ENCODE measurements at places on chromosomes 2 and 18.

DNA sequence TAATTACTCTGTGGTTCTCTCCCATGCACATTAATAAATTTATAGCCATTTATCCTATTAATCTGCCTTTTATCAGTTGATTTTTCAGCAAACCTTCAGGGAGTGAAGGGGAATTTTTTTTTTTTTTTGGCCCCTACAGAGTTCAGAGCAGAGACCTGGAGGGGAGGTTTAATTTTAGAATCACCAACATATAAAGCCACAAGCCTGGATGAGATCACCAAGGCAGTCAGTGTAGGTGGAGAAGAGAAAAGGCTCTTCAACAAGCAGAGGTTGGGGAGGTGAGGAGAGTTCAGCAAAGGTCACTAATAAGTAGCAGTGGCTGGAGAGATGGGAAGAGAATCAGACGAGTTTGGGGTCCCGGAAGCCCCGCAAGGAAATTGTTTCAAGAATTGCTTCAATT, 48.4 kb upstream of the SPTBN1 start:
- DNase-seq, result no peak

DNA sequence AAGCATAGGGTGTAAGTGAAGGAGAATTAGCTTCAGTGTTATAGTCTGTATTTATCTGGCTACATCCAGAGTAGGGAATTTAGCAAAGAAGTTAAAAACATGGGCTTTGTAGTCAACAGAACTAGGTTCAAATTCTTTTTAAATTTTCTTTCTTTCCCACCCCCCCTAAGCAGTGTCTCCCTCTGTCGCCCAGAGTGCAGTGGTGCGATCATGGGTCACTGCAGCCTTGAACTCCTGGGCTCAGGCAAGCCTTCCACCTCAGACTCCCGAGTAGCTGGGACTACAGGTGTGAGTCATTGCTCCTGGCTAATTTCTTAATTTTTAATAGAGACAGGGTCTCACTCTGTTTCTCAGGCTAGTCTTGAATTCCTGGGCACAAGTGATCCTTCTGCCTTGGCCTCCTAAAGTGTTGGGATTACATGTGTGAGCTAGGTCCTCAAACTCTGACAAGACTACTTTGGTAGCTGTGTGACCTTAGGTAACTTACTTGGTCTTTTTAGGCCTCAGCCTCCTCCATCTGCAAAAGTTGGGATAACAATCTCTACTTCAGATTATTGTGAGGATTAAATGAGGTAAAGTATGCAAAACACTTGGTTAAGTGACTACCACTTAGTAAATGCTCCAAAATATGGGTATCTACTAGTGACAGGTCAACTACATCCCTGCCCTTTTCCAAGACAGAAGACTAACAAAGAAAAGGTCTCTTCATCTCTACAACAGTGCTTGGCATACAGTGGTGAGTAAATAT, 17.8 kb downstream of the DOK1 start:
- DNase-seq, result no peak

- DNase-seq, result no peak
Measured at GRCh38 chr18:35514752-35515459, 17.1 kb upstream of the INO80C start.

- DNase-seq, result no peak
Measured at GRCh38 chr2:236802862-236803261, 233.2 kb downstream of the ACKR3 start.

- no peak for DNase-seq
Measured at GRCh38 chr2:25586726-25587144, 86.6 kb downstream of the DTNB start.

- no peak for DNase-seq
Measured at GRCh38 chr2:46258937-46259776, 38.0 kb upstream of the EPAS1 start.

DNA sequence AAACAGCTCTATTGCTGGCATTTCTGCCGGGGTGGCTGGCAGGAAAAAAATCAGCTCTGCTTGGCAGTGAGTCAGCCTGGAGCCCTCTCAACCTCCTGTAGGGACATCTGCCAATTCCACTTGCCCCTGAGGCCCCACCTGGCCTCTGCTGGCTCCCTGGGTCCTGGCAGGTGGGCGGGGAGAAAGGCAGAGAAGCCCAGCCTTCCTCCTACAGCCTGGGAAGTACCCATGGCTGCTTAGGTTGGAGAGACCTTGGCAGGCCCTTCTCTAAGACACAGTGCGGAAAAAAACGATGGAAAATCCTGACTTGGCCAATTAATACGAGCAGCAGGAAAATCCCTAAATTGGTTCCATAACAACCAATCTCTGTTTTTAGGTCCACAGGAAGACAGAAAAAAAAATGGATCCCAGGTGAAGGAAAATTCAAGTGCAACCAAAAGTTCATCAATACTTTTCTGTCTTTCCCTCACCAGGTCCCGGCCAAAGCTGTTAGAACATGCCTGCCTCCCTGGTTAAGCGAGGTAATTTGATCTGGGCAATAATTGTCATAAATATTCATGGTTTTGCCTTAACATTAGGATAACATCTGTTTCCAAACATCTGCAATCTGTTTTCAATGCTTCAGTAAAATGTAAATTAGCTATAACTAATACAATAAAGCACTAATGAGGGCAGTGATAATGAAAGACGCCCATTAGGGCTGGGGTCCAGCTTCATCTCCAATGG, 245.9 kb downstream of the TFCP2L1 start:
- DNase-seq, result no peak

DNA sequence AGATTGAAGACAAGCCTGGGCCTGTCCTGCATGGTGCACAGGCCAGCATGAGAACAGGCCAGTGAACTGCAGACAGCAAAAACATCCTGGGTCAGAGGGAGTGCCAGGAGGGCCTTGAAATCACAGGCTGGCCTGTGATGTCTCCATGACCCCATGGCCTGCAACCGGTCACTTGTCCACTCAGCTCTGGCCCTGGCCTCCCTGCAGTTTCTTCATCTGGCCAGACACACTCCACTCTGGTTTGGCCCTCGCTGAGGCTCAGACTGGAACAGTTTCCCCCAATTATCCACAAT, 12.6 kb downstream of the CYRIA start:
- no peak for DNase-seq

- DNase-seq, result no peak
Measured at GRCh38 chr18:56489893-56490292, 148.5 kb downstream of the TXNL1 start.

DNA sequence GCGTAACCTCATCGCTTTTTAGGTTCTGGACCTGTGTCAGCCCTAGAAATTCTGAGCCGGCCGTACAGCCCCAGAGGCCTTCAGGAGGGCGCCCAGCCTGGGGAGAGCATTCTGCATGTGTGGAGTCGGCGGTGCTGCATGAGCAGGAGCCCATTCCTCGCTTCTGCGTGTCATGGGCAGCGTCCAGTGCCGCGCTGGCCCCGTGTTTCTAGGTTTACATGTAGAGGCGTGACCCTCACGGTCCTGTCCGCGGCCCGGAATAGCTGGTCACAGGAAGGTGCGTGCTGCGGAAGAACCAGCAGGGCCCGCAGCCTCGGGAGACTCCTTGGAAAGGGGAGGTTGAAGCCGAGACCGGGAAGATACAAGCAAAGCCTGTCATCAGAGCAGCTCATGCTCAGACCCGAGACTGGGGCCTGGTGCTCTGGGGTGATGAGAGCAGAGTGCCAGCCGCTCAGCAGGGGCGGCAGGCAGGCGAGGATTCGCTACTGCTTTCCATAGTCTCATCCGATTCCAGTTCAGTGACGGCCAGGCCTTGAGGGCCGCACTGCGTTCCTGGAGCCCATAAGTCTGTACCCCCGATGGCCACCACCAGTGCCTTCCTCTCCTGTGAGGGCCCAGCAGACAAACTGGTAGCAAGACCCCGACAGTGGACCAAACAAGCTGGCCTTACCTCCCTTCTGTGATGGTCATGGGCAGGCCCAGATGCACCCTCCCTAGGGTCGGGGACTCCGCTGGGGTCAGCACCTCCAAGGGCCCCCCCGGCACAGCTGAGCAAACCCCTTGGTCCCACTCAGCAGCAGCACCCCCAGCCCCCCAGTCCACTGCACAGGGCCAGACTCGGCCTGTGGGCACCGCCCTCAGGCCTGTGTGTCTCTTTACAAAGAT, 15.6 kb upstream of the NFATC1 start:
- no peak for DNase-seq

GRCh38 chr2:38176619-38177021, 100.7 kb upstream of the CYP1B1 start:
- no peak for DNase-seq

- no peak for DNase-seq
Measured at GRCh38 chr18:22020867-22021370, 148.5 kb upstream of the GATA6 start.

DNA sequence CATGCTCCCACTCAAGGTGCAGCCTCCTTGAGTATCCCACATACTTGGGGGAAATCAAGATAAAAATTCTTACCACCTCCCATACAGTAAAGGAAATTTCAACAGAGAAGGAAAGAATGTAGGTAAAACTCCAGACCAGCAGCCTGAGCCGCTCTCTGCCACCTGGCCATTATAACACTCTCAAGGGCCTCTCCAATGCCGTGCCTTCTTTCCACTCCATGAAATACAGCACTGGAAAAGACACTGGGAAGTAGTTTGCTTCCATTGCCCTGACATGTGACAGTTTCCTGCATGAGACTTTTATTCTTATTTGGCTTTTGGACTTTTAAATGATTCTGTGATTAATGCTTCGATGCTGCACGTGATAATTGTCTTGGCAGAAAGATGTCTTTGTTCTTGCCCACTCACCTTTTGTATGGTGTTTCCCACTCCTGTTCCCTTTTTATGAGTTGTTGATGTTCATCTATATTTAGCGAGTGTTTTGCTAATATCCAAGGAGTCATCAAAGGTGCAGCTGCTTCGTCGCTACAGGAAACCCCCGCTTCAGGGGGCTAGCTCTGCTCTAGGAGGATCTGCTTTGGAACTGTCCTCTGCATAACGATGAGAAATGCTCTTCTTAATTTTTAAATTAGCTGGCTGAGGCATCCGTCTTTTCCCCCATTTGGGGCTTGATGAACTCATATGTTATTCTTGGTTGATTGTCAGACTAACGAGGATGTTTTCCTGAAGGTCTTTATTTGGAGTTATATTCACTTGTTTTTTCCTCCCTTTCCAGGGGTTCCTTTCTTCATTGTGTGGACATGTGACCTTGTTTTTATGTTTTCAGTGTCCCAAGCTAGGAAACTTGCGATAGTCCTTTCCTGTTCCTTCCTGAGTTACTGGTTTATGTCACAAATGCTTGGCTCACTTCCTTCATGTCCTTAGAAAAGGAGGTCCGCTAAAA, 179.4 kb downstream of the TXNL1 start:
- DNase-seq, result no peak

DNA sequence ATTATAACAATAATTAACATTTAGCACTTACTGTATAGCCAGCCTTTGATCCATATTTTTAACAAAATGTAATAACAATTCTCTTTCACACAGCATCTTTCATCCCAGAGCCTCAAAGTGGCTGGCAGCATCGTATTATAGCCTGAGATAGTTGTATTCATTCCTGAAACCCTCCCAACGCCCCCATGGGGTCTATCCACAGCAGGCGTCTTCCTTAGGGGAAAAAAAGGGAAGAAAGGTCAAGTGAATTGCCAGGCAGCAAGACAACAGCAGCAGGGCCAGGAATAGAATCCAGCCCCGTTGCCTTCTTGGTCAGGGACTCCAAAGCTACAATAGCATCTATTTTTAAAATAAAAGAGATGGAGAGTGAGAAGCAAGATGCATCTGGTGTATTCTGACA, 424.4 kb upstream of the ID2 start:
- no peak for DNase-seq

Measured in naive B cell (primary cell).